ENCODE measurements at places on chromosomes 6 and 20. TPM values are rescaled to one million over a fixed set of nuclear protein-coding genes. Genes with fewer than 3 reads are reported as not detected.

Gene C4B
- total RNA-seq, result 5.3 TPM

- no peak for DNase-seq
- H3K36me3 ChIP-seq, result no peaks in the 10 kb centered on the region
- H3K27ac ChIP-seq, result no peak overlapping the region
Observed at GRCh38 chr20:57678340-57678739, 31.5 kb downstream of the PMEPA1 start.

Gene MYCT1
- not detected for total RNA-seq

Gene ZNF165
- 0.91 TPM for total RNA-seq

Gene COL9A3
- total RNA-seq, result 4.6 TPM

Measured in neural crest cell (in vitro differentiated cells).